Cortex of kidney (tissue), 1 donor: ENCODE measurements at places on chromosomes 4 and X.

DNA sequence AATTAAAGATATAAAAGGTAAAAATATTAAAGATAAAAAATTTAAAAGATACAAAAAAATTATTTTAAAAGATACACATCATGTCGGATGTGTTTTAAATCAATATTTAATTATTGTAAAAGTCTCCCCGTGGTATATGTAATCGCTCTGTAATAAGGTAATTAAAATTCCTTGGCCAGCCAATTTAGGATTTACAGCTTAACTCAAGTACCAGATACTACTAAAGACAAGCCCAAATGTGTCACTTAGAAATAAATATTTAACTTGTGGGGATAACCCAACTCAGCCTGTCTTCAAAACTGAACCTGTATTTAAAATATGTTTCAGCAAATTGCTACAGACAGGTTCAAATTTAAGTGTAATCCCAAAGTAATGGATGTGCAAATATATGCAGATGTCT lies 56.0 kb downstream of the GPR82 start:
- DNase-seq = no peak

- no peak for DNase-seq
Observed at GRCh38 chr4:103753868-103754653, 34.3 kb upstream of the TACR3 start.

DNA sequence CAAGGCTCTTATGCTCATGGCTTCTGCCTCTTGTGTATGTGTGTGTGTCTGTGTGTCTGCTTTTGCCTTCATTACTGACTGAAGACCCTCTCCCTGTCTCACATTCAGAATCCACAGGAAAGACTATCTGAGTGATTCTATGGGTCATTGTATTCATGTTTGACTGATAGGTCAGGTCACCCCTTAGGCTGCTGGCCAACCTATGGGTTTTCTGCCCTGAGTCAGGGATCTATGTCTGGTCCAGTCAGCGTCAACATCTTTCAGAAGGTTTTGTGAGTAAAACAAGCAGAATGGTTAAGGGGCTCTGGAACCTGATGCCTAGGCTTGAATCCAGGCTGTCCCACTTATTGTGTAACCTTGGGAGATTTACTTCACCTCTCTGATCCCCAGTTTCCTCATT lies 30.5 kb downstream of the NHSL2 start:
- DNase-seq = no peak

DNA sequence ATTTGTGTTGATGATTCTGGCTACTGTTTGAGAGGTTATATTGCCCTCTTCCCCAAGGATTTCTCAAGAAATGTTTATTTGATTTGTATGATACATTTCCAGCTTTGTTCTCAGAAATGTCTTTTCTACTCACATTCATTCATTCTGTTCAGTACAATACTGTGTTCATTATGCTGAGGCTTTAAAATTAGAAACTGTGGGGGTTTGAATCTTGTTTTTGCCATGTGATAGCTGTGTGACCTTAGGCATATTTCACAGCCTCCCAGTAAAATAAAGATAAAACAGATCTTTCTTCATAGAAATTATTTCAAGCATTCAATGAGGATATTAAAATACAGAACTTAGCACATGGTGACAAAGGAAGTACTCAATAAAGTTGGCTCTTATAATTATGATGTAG lies 123.9 kb downstream of the DMD start:
- DNase-seq = no peak

- DNase-seq = no peak
Observed at GRCh38 chr4:73211968-73212367, 46.6 kb downstream of the ANKRD17 start.

DNA sequence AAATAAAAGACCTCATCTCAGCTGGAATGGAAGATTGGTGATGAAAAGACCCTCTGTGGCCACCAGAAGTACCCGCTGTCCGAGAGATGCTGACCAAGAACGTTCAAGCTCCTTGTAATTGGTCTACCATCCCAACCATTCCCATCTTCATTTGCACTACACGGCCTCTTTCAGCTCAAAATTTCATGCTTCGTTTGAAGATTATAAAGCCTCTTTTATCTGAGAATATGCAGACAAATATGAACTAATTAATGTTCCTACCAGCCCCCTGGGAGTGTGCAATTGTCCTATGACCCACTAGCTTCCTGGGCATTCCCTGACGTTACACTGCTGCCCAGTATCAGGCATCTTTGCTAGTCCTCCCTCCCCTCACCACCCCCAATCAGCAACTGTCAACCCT lies 583.7 kb downstream of the MID1IP1 start:
- DNase-seq = no peak

- no peak for DNase-seq
Observed at GRCh38 chrX:132474544-132475248, 14.1 kb downstream of the MBNL3 start.

GRCh38 chrX:46704767-46705386 lies 54.0 kb downstream of the SLC9A7 start:
- DNase-seq = no peak

DNA sequence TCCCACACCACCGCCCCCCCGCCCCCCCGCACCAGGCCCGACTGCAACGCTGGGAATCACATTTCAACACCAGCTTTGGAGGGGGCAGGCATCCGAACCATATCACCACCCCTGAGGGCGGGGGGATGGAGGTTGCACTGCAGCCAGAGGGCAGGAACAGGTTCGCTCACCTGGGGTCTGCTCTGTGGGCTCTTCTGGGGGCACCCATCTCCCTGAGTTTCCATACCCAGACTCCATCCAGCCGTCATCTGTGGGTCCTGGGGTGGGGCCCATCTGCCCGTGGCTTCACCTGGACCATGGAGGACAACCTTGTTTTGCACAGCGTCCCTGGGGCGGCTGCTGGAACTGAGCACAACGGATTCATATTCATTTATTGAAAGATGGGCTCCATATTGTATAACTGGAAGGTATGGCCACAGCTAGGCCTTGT lies 6.9 kb downstream of the PSAPL1 start:
- DNase-seq = no peak

DNA sequence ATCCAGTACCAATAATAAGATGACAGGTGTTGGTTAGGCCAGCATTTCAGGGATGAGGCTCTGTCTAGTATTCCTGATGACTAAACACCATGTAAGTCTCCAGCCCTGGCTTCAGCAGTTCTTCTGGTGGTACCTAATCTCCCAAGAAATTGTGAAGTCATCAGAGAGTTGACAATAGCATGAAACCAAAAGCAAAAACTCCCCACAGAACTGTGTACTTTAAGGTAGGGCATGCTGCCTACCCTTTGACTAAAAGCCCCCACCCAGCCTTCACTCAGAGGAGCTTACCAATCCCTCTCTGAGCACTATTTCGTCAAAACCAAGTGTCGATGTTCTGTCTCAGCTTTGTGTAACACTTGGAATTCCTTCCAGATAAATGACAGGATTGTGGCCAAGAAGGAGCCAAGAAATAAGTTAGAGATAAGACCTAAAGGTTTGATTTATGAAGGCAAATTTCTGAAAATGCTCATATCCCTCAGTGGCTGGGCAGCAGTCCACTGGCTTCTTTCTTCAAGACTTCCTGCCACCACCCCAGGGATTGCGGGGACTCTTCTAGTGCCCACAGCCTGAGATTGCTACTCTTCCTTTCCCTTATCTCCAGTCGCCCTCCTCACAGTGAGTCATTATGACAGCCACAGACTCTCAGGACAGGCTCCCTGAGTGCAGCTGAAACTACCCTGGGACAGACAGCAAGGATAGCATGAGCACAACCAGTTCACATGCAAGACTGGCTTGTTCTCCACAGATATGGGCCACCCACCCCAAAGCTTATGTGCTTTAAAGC lies 67.3 kb upstream of the LHFPL1 start:
- DNase-seq = no peak

GRCh38 chrX:31658360-31658759 lies 586.5 kb upstream of the FTHL17 start:
- DNase-seq = no peak

DNA sequence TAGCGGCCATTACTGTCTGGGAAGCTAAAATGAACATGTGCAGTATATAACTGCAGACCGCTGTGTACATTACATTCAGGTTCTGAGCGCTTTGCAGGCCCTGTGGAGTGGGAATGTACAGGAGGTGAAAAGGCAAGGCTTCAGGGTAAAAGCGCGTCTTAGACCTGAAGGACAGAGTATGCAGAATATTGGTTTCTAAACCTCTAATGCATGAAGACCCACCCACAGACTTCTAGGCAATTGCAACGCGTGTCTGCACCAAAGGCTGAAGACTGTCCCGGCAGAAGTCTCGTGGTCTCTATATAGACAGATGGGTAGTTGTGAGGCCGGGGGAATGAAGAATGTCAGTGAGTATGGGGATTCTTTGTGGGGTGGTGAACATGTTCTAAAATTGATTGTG lies 5.4 kb downstream of the MAP7D2 start:
- DNase-seq = no peak

DNA sequence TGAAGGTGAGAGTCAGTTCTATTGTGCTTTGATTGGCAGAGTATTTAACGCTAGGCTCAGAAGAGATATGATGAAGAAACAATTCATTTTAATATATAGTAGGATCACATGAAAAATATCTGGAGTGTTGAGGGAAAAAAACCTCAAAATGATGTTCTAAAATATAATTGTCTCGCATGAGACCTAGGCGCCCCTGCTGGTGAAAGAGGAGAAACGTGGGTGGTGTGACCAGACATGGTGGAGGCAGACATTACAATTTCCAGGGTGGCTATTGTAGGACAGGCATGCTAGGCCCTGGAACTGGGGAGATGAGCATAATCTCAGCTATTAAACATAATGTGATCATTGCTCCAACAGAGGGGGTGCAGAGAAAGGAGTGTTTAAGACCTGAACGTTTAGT lies 210.0 kb downstream of the HS3ST1 start:
- DNase-seq = no peak

GRCh38 chrX:75096331-75096730 lies 59.8 kb downstream of the ABCB7 start:
- no peak for DNase-seq

DNA sequence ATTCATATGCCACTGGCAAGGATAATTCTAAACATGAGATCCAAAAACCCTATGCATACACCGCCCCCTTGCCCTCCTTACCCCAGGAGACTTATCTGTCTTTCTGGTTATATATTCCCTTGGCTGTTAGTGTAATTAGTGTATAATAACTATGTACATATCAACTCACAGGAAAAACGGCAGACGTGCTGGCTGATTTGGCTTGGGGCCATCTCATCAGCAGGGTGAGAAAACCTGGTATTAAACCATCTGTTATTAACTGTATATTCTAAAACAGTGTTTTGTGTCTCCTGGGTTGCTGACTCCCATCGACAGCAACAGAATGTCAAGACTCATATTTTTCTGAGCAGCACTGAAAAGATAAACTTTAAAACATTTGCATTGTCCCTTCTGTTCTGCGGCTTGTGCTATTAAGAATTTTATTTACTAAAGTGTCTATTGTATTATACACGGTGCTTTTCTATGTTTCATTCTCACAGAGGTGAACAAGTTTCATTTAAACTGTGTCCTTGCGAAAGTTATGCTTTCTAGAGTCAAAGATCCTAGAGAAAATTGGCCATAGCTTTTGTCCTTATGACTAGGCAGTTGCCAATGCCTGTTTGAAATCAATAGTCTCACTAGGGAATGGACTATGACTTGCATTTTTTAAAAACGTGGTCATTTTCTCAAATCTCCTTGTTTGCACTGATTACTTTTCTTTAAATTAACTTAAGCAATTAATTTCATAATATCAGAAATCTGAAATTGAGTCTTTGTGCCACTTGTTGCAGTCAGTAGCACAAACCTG lies 211.5 kb upstream of the MID1 start:
- DNase-seq = no peak

DNA sequence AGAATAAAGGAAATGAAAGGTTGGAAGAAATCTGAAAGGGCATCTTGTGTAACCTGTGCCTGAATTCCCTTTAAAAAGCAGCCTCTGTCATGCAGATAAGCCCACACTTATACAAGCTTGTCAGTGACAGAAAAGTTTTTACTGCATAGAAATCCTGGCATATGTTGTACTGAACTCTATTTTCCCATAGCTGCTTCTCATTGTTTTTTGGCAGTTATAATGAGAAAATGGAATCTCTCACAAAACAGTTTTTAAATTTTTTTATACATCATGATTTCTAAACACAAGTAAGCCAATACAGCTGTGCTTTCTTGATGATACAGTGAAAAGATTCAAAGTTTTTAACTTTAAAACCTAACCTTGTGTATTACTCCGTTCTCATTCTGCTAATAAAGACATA lies 511.4 kb upstream of the ARX start:
- no peak for DNase-seq

DNA sequence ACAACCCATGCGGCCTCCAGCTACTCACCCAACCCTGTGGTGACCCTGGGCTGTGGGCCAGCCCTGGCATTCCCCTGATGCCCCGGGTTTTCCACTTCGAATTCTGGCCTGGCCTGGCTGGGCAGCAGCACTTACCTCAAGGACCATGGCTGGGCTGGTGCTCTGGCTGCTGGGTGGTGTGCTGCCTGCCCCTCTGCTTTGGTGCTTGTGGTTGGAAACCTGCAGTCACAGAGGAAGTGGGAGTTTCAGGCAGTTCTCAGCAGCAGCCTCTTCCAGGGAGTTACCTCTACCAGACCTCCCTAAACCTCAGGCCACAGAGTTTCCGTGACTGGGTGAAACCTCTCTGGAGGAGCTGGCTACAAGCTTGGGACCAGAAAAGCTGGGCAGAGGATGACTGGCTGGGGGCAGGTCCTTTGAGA lies at the start of gene CXCR3:
CXCR3 (minus strand) TSS at position 209 of the 419 bp plus-strand sequence; CDS start at position 147, 62 bp downstream.
- no peak for DNase-seq

GRCh38 chrX:46573892-46574773 lies 568 bp downstream of the CHST7 start:
- no peak for DNase-seq

DNA sequence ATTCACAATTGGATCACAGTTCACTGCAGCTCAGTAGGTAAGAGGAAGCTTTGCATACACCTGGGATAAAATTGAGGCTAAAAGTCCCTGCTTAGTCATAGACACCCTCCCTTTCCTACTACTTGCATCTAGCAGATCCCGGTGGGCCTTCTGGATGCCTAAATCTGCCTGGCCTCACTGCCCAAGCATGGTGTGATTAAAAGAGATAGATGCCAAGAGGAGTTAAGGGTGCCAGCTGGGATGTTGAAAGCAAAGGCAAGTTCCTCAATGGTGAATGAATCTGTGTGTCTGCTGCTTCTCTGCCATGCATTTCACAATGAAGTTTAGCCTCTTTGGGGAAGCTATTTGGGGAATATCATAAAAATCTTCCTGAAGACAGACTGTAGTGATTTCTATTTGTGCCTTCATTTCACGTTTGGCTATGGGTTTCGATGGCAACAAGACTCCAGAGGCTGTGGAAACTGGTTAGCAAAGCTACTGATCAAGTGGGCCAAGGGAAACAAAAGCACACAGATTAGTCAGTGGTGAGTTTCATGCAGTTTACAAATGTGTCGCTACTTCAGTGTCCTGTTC lies 534.0 kb downstream of the ANKRD50 start:
- no peak for DNase-seq

GRCh38 chr4:75921910-75922309 lies 18.9 kb downstream of the NAAA start:
- no peak for DNase-seq

DNA sequence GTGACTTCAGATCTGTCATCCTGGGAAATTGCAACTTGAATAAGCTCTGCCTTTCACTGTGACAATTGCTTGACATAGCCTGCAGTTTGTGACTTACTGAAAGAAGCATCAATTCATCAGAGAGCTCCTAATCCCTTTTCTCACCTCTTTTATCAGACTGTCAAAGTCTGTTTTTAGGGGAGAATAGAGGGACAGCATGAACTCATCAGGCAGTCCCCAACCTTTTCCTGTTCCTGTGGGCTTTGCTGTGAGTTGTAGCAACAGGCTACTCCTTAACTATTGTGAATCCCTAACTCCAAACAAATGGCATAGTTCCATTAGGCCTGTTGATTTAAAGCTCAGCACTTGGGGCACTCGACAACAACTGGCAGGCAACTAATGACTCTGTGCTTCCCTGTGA lies 64.9 kb downstream of the DOCK11 start:
- DNase-seq = no peak

- DNase-seq = no peak
Observed at GRCh38 chrX:29148511-29148910, 561.3 kb downstream of the IL1RAPL1 start.
